CD4-positive, alpha-beta T cell (primary cell): ENCODE measurements at places on chromosomes 16 and 17. TPM values are rescaled to one million over a fixed set of nuclear protein-coding genes. Genes with fewer than 3 reads are reported as not detected.

AOC2 gene
- total RNA-seq: 2.5 TPM

CEP112 gene
- 2.2 TPM for total RNA-seq

VMO1 gene
- total RNA-seq: not detected

BORCS6 gene
- total RNA-seq: 6.4 TPM
